ENCODE measurements at places on chromosomes 13 and 19. TPM values are rescaled to one million over a fixed set of nuclear protein-coding genes. Genes with fewer than 3 reads are reported as not detected.

Gene ZNF99
- total RNA-seq = not detected

Gene RAB3A
- 5.2 TPM for total RNA-seq

DNA sequence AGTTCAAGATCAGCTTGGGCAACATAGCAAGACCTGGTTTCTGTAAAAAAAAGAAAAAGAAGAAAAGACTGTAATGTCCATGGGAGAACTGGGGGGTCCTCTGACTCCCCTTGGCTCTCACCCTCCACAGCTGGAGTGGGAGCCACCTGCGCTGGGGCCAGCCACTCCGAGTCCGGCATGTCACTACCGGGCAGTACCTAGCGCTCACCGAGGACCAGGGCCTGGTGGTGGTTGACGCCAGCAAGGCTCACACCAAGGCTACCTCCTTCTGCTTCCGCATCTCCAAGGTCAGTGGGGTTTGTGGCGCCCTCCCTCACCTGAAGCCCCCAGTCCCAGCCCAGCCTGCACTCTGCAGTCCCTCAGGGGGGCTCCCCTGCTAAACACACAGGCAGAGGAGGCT lies 14.7 kb downstream of the RYR1 start:
- no peak for DNase-seq

DNA sequence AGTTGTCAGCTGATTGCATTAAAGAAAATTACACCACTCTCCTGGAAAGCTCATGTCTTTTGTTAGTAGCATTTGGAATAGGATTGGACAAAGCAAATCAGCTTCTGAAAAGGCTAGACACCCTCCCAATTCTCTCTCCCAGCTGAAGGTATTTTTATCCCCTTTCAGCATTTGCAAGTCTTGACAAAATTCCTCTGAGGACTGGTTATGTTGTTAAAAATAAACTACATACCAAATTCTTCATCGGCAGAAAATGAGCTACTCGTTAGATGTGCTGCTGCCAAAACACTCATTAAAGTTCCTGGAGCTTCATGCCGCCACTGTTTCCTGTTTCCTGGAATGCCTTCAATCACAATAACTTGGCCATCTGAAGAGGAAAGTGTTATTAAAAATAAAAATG lies 37.1 kb downstream of the UTP14C start:
- no peak for DNase-seq

DNA sequence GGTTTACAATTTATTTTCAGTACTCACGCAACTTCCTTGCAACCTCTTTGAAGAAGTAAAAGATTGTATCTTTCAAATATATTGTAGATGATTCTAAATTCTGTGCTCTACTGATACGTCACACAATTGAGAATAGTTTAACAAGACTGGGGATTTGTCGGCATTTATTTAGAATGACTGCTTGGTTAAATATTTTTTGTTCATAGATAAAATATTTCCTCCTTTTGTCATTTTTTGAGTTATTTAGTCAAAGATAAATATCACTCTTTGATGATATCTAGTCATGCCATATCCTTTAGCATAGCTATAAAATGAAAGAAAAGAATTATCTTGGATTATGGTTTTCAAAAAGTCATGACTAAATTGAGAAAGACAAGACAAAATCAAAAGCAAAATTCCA lies 2747.8 kb downstream of the PCDH9 start:
- DNase-seq = no peak
